ENCODE measurements at places on chromosomes 13 and 19.

- peak; percentile 86 for DNase-seq
These were observed 15.4 kb upstream of the AP1M2 start for GRCh38 chr19:10602330-10603083.

GRCh38 chr19:57465680-57466381 lies 8.9 kb upstream of the VN1R1 start:
- DNase-seq: no peak

GRCh38 chr19:22427960-22428913 lies 6.1 kb upstream of the ZNF98 start:
- no peak for DNase-seq

GRCh38 chr19:19137556-19138108 lies 646 bp downstream of the TMEM161A start:
- no peak for DNase-seq

GRCh38 chr13:42981853-42982252 lies 10.2 kb downstream of the EPSTI1 start:
- no peak for DNase-seq

- no peak for DNase-seq
These were observed 10.5 kb downstream of the WIZ start for GRCh38 chr19:15439078-15439799.

DNA sequence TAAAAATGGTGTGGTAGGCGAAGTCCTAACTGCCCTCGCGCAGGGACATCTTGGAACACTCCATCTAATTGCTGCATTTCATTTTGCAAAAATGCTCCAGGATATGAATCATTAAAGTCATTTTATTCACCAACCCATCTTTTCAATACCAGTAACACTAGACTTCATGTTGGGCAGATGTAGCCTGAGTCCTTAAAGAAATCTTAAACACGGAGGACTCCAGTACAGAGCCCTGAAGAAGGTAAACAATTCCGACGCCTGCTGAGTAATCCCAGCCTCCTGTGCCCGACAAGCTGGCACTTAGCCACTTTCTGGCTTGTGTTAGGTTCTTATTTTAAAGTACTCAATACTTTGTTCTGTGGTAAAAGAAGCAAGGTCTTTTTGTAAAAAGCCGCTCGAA lies 58.0 kb upstream of the IRS2 start:
- no peak for DNase-seq

DNA sequence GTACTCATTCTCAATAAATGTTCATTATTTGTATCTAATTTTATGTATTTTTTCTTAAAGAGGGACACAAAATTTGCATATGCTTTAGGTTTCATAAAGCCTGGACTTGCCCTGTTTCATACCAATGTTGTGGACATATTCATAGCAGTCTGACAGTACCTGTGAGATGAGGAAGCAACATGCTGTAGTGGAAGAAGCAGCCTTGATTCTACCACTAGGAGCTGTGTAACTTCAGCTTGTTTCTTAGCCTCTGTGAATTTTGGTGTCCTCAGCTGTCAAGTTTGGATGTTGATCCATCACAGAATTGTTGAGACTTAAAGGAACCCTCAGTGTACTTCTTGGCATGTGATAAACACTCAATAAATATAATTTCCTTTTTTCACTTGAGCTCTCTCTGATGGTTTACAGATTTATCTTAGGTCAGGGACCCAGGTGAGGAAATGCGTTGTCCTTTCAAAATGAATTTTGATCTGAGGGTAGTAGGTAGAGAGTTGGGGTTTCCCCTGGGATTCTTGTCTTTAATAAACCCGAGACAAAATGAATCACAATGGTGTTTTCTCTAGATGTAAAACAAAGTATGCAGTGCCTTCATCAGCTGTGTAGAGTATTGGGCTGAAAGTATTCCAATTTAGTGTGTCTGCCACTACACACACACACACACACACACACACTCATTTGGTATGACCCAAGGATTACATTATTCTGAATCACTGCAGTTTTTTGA lies 152.1 kb downstream of the KCNRG start:
- no peak for DNase-seq

DNA sequence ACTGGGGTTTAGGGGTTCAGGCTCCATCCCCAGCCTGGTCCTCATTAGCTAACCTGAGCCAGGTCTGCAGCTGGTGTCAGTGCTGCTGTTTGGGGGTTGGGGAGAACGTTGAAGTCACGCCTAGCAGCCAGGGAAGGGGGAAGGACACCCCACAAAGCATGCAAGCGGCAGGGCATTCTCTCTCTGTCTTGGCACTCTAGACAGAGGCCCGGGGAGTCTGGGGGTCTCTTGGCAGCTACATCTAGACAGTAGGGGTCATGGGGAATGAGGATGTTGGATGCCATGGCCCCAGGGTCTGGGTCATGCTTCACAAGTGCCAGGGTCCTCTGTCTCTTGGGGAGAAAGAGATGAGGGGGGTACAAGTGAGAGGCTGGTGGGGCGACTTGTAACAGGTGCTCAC lies 2.6 kb downstream of the ERICH4 start:
- DNase-seq: no peak

- DNase-seq: no peak
These were observed 13.0 kb downstream of the OR7A5 start for GRCh38 chr19:14821937-14822336.

GRCh38 chr13:63184693-63185092 lies 1769.0 kb upstream of the PCDH20 start:
- no peak for DNase-seq

DNA sequence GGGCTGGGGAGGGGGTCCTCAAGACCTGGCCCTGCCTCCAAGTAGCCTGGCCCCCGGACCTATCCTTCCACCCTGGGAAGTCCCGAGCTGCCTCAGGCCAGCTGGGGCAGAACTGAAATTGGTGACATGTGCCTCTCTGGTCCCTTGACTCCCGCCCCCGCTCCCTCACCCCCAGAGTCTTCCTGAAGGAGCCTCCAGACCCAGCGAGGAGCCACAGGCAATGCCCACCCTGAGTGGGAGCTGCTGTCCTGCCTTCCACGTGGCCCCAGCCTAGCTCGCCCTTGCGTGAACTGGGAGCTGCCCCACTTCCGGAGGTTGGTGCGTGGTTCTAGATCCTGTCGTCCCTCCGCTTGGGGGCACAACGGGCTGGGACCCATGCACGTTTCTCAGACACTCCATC lies 34.6 kb downstream of the CEBPA start:
- no peak for DNase-seq

DNA sequence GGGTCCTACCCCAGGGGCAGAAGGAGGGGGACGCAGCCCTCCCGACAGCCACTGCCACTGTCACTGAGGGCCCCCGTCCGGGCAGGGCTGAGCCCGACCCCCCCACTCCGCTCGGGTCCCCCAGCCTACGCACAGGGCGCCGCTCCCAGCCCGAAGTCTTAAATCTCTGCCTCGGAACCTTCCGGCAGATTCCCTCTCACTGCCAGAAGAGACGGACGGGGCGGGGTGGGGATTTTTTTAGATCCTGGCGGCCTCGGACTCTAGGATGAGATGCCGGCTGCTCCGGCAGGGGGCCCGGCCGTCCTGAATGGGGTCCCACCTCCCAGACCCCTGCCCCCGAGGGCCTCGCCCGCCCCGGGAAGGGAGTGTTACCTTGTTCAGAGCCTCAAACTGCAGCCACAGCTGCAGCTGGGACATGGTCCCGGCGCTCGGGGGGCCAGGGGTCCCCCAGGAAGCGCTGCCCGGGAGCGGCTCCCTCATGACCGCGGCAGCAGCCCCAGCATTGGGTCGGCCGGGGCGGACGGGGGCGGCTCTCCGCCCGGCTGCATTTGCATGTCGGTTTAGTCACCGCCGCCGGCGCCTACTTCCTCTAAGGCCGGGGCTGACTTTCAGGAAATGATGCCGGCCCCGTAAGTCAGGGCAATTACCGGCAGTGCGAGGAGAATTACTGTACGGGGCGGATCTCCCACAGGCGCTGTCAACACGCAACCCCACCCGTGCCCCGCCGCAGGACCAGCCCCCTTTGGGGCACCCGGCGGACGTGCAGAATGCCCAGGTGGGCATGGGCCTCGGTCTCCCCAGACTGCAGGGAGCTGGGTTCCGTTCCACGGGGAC lies 28.1 kb downstream of the GPX4 start:
- peak; percentile 81 for DNase-seq

DNA sequence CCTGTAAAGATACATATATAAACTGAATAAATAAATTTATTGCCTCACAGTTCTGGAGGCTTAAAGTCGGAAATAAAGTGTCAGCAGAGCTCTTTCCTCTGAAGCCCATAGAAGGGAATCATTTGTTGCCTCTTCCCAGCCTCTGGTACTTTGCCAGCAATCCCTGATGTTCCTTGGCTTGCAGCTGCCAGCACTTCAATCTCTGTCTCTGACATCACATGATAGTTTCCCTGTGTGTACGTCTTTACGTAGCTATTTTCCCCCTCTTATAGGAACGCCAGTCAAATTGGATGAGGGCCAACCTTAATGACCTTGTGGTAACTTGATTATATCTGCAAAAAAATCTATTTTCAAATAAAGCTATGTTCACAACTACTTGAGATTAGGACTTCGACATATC lies 250.9 kb downstream of the LIG4 start:
- DNase-seq: no peak

- no peak for DNase-seq
These were observed 104.2 kb downstream of the UBL3 start for GRCh38 chr13:29746148-29746677.

- no peak for DNase-seq
These were observed 58.3 kb downstream of the DOCK9 start for GRCh38 chr13:98919566-98919965.

- DNase-seq: no peak
These were observed 917.6 kb downstream of the PCDH9 start for GRCh38 chr13:66312312-66313087.

DNA sequence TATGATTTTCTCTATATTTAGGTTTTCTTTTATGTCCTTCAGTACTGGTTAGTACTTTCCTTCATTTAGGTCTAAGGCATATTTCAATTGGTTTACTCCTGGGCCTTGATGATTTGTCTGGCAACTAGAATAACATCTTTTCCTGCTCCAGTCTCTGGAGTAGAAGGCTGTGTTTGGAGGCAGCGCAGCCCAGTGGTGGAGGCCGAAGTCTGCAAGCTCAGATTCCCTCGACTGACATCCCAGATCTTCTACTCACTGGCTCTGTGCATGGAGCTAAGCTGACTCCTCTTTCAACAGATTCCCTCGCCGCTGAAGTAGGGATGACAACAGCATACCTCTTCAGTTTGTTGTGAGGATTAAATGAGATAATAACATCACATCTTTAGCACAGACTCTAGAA lies 141.0 kb downstream of the RAP2A start:
- DNase-seq: no peak

DNA sequence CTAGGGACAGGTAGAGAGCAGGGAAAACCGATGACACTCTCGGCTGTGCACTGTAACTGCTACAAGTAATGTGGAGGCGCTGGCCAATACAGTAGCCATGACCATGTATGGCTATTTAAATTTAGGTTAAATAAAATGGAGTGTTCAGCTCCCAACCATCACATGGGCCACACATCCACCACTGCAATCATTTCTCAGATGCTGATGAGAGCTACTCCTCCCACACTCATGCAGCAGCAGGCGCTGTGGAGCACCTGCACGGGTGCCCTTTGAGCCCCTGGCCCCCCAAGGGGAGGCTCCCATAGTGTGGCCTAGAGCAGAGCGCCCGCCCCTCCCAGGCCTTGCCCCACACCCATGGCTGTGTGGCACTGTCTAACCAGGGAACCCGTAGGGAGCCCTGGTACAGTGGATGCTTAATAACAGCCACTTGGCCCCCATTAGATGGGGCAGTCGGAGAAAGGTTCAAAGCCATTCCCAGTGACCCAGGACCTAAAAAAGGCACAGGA lies 6.0 kb downstream of the ACP4 start:
- DNase-seq: no peak

- DNase-seq: no peak
These were observed 560.7 kb upstream of the KLHL1 start for GRCh38 chr13:70668983-70669382.

DNA sequence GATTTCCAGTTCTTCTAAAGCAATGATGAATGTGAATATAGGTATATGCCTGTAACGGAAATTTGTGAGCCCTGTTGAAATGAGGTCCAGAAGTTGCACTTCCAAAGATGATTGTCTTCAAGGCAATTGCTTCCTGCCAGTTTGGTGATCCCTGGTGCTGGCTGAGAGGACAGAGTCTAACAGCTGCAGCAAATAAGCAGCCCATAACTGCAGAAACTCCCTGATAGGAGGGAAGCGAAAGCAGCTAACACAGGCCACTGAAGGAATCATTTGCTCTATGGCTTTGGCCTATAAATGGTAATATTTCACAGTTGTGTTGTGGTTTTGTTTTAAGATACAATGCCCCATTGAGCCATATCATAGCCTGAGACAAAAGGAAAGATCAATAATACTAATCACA lies 451.5 kb upstream of the MIR17HG start:
- DNase-seq: no peak

- peak; percentile 83 for DNase-seq
These were observed 1.4 kb downstream of the RASA3 start for GRCh38 chr13:114130837-114131582.

- no peak for DNase-seq
These were observed 16.0 kb downstream of the PIP5K1C start for GRCh38 chr19:3684054-3684816.

- no peak for DNase-seq
These were observed at the start of gene GRIN2D for GRCh38 chr19:48393559-48394330. Gene GRIN2D (plus strand): TSS chr19:48393668. CDS start chr19:48398393, 4,725 bp downstream.

DNA sequence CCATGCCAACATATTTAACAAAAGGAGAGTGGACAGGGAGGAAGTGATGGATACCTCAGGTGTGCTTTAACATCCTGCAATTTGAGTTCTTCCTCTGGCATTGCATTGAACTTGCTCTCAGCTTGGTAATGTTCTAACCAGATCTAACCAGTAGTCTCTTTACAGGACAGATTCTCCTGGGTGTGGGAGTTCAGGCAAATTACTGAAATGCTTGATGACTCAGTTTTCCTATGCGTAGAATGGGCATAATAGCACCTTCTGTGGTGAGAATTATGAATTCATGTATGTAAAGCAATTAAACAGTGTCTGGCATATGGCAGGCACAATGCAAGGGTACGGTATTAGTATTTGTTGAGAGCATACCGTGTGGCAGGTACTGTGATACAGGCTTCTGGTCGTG lies 3.6 kb downstream of the AKAP11 start:
- DNase-seq: no peak

GRCh38 chr13:23323946-23324709 lies 109.4 kb downstream of the SACS start:
- DNase-seq: no peak

DNA sequence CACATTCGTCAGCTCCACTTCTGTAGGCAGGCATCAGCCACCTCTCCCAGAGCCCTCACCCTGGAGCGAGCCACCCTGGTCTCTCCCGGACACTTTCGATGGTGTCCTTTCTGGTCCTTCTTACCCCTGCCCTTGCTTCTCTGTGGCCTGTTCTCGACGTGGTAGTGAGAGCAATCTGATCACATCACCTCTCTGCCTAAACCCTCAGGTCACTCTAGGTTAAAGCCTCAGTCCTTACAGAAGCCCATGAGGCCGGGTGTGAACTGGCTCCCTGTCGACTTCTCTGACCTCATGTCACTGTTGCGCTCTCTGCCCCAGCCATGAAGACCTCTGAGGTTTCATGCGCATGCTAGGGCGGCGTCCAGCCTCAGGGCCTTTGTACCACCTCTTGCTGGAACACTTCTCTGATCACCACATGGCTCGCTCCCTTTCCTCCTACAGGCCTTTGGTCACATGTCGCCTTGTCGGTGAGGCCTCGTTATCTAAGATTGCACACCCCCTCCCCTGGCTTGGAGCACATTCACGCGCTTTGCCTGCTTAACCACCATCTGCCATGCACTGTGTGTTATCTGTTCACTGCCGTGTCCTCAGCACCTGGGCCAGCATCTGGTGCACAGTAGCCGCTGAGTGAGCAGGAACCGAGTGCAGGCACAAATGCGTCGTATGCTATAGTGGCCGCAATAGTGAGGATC lies 101.5 kb downstream of the DPF1 start:
- DNase-seq: no peak

- DNase-seq: no peak
These were observed 218.3 kb upstream of the MAB21L1 start for GRCh38 chr13:35694549-35695447.
